Effector memory CD4-positive, alpha-beta T cell (primary cell): ENCODE measurements at places on chromosomes 4 and X.

DNA sequence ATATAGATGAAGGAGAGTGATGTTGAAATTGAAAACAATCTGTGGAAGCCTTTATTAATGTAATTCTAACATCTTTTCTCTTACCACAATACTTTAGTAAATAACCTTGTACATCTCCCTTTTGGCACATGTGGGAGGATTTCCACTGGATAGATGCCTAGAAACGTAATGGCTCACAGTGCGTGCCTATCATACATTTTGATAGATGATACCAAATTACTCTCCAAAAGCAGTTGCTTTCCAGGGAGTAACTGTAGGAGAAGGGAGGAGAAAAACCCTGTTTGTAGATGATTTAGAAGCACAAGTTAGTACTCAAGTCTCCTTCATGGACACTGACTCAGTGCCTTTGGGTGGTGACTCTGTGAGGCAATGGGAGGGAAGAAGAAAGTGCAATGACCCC lies 476.3 kb downstream of the CCSER1 start:
- DNase-seq, result no peak

GRCh38 chr4:78174891-78175290 lies 117.8 kb downstream of the FRAS1 start:
- no peak for DNase-seq

- DNase-seq, result no peak
These were observed 2138.8 kb downstream of the PCDH7 start for GRCh38 chr4:32858971-32859370.

- no peak for DNase-seq
These were observed 1.3 kb downstream of the SULT1E1 start for GRCh38 chr4:69858690-69859089.

- no peak for DNase-seq
These were observed 7.7 kb upstream of the HAND2 start for GRCh38 chr4:173537613-173538147.

DNA sequence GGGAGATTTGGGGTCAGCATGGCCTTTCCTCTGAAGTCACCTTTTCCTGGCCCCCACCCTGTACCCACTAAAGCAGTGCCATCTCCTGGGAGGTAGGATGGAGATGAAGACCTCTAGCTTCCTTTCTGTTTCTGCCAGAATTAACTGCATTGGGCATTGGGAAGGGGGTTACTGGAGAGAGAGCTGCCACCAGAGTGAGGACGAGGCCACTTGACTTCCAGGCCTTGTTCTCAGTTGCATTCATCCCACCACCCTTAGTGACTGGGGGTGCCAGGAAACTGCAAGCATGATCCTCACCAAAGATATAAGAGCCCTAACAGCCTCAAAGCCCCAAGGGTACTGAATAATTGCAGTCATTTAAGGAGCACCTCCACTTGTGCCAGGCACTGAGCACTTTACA lies 15.8 kb downstream of the SASH3 start:
- DNase-seq, result no peak

DNA sequence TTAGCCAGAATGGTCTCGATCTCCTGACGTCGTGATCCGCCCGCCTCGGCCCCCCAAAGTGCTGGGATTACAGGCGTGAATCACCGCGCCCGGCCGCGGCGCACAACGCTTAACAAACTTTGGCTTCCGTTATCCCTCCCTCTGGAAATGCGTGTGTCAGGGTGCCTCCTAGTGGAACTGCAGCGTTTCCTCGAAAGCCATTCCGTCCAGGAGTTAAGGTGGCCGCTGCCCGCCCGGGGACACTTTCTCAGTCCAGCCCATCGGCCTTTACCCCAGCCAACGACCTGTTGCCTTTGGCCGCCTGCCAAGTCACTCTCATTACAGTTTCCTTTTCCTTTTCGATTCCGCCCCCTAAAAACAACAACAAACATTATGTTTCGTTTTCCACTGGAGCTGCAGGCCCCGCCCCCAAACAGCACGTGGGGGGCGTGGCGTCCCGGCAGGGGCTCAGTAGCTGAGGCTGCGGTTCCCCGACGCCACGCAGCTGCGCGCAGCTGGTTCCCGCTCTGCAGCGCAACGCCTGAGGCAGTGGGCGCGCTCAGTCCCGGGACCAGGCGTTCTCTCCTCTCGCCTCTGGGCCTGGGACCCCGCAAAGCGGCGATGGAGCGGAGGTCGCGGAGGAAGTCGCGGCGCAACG lies at the start of gene HERC5:
TSS of gene HERC5 (plus strand) at position 450 of the 637 bp plus-strand sequence. CDS start at position 601, 151 bp downstream.
- DNase-seq, result peak; percentile 88
